ENCODE measurements at places on chromosomes 12 and 14.

DNA sequence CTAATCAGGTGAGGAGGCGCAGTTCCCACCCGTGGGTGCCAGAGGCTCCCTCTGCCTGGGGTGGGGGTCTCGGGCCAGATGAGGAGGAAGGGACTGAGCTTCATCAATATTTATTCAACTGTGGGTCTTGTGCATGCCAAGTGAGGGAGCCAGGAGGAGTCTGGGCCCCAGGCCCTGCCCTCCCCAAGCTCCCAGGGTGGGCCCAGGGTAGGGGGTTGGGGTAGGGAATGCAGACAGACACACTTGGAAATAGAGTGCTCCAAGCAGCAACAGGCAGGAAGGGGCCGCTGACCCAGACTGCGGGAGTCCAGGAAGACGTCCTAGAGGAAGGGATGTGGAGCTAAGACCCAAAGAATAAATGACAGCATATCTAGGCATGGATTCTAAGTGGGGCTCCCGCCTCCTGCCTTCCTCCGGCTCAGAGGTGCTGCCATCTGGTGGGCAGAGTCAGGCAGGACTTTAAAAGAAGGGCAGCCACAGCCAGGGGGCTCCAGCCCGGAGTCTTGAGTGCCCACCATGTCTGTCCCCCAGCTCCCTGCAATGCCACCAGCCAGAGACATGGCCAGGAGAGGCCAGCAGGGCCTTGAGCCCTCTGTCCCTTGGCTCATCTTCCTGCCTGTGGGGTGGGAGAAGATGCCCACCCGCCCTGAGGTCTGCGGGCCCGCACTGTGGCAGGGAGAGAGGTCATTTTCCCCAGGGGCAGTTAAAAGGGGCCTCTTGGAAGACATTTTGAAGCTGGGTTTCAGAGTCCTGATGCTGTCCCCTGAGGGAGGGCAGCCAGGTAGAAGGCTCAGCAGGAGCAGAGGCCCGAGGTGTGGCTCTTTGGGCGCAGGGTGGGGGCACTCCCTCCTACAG, 70.1 kb downstream of the PHETA1 start:
- peak; percentile 58 for DNase-seq

GRCh38 chr12:76020281-76020680, 11.3 kb downstream of the PHLDA1 start:
- peak; percentile 81 for DNase-seq

DNA sequence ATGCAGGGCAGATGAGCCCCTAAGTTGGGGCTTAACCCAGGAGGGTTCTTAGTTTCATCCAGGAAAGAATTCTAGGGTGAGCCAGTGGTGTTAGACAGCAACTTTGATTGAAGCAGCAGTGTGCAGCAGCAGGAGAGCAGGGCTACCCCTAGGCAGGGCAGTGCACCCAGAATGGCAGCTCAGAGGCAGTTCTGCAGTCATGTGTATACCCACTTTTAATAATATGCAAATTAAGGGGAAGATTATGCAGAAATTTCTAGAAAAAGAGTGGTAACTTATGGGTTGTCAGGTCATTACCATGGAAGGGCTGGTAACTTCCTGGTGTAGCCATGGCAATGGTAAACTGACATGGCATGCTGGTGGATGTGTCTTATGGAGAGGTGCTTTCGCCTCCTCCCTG, 297.5 kb downstream of the PCNX1 start:
- no peak for DNase-seq

DNA sequence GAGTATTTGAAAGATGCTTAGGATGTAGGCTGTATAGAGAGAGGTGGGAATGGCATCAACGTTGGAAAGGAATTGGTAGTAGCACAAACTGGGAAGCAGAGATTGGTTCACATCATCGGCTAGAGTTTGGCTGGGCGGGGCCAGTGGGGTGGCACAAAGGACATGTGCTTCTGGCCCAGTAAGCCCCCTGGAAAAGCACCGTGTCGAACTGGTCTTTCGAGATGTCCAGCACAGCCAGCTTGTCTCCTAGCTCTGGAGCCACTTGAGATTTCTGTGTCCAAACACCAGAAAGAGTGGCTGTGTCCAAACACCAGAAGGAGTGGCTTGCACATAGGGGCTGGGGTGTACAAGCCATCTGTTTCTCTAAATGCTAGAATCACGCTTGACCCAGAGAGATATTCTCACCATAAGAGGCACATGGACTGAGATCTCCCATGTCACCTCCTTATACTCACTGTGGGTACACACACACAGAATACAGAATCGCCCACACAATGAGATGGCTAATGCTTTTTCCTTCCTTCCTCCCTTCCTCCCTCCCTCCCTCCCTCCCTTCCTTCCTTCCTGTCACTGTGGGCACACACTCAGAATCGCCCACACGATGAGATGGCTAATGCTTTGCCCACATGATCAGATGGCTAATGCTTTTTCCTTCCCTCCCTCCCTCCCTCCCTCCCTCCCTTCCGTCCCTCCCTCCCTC, 41.8 kb upstream of the KCNK13 start:
- DNase-seq: no peak

GRCh38 chr12:48002414-48002730, 1.9 kb downstream of the COL2A1 start:
- DNase-seq: no peak

DNA sequence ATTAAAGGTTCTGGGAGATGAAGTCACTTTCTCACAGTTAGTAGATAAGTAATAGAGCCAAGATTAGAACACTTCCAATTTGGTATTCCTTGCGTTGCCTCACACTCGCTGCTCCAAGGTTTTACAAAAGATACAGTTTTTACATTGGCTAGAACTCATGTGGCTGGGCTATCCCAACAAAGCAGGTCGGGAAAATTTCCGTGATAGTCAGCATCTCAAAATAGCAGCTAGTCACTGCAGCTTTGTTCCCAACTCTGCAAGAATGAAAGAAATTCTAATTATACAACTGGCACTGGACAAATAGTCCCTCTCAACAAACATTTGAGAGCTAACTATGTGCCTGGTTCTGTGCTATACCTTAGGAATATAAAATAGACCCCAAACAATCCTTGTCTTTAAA, 24.6 kb upstream of the PPP1R12A start:
- DNase-seq: no peak

DNA sequence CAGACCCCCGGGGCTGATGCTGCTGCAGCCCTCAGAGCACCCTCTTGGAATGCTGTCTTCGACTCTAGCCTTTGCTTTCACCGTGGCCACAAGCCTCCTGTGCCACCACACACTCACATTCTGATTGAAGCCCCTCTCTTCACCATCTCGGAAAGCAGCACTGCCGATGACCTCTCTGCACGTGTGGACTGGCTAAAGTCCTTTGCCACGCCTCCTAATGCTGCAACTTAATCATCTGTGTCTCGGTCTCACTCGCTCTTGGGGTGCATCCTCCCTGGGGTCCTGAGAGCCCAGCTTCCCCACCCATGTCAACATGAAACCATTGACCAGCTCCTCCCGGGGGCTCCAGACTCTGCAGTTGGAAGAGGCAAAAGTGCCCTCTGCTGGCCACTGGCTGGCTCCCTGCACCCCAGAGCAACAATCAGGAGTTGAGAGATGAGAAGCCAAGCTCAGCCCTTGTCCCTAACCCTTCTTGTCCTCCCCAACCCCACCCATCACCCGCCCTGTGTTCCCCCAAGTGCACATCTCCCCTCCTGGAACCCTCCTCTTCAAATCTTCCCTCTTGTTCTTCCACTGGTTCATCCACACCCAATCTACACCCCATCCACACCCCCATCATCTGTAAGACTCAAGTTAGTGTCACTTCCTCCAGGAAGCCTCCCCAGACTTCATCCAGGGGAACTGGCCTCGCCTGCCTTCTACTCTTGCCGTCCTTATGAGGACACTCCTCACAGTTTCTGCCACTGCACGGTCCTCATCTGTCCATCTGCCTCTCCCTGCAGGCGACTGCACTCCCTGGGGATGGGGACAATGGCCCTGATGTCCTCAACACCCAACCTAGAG, 23.6 kb upstream of the FAM181A start:
- no peak for DNase-seq

- DNase-seq: no peak
Observed at GRCh38 chr14:91714805-91715204, 17.1 kb downstream of the CATSPERB start.

GRCh38 chr14:89270439-89271227, 146.4 kb downstream of the FOXN3 start:
- DNase-seq: no peak

GRCh38 chr12:112862636-112863290, 44.0 kb upstream of the OAS1 start:
- no peak for DNase-seq

DNA sequence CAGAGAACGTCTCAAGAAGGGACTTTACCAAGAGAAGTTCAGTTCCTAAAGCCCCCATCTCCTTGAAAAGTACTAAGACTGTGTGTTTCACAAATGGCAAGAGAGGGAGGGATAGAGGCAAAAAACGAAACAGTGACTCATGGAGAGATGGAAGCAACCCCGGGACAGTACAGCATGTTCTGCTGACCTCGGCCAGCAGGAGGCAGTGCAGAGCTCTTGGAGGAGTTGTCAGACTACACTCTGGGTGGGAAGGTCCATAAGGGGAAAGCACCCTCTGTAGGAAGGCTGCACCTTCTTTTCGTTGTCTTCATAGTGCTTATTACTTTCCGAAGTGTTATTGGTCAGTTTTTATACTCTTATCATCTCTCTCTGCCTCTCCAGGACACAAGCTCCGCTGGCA, 525.2 kb upstream of the CCDC196 start:
- DNase-seq: peak; percentile 81

GRCh38 chr12:32084017-32084688, 22.5 kb upstream of the BICD1 start:
- no peak for DNase-seq
